Activated naive CD4-positive, alpha-beta T cell treated with anti-CD3 and anti-CD28 coated beads, Interleukin-2, amount 50 U/mL, for 72 hours (primary cell): ENCODE measurements at places on chromosomes 12 and 14.

GRCh38 chr14:101233391-101233790, 327.9 kb upstream of the DIO3 start:
- DNase-seq, result no peak

- DNase-seq, result no peak
These were observed 8.2 kb upstream of the PARP11 start for GRCh38 chr12:3881281-3881950.

- no peak for DNase-seq
These were observed 96.3 kb upstream of the NAV3 start for GRCh38 chr12:77734214-77734883.

- no peak for DNase-seq
These were observed 3.3 kb downstream of the COL2A1 start for GRCh38 chr12:48000878-48001504.

GRCh38 chr12:57164966-57165625, 17.7 kb upstream of the LRP1-AS start:
- DNase-seq, result no peak

- DNase-seq, result no peak
These were observed 466.5 kb downstream of the TMTC2 start for GRCh38 chr12:83153177-83153576.

DNA sequence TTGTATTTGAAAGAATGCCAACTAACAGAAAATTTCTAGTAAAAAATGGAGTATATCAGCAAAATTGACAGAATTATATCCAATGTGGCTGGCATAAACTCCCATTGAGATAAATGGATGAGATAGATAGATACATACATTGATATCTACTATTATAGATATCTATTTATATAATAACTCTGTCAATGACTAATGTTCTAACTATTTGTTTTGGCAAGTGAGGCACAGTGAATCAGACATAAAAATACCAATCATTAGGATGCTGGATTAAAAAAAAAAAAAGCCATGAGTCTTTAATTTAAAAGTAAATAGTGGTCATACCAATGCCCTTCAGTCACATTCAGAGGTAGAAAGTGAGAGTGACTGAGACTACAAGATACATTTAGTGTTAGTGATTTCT, 33.7 kb upstream of the GLIPR1 start:
- no peak for DNase-seq
